HuH-7.5 (cell line): ENCODE measurements at places on chromosomes 16 and 17.

DNA sequence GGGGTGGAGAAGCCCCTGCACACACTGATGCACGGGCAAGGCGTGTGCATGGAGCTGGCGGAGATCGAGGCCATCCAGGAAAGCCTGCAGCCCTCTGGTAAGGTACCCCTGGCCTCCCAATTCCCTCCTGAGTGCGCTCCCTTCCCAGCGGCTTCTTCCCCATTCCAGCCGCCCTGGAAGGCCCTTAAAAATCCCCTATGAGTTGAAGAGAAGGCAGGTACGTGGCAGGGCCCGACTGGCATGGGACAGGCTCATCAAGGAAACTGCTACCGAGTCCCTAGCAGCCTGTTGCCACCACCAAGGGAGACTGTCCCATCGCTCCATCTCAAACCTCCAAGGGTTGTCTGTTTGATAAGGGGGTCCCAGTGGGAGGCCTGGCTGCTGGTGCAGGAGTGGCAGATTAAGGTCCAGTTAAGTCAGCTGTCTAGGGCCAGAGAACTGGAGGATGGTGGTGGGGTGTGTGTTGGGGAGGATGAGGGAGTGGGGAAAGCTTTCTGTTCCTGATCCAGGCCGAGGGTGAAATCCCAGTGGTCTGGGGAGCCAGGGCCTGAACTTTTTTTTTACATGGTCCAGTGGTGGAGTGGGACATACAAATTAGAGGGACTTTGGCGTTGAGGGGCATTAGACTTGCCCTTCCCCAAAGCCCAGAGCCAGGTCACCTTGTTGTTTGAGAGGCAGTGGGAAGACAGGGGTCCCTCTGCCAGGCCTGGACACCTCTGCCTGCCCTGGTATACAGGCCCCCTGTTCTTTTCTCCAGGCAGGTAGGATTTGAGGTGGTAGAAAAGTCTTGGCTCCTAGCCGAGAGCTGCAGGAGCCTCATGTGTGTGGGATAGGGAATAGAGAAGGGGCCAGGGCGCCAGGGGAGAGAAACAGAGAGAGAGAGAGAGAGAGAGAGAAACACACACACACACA, 994 bp downstream of the IGFBP4 start:
- no peak for DNase-seq

DNA sequence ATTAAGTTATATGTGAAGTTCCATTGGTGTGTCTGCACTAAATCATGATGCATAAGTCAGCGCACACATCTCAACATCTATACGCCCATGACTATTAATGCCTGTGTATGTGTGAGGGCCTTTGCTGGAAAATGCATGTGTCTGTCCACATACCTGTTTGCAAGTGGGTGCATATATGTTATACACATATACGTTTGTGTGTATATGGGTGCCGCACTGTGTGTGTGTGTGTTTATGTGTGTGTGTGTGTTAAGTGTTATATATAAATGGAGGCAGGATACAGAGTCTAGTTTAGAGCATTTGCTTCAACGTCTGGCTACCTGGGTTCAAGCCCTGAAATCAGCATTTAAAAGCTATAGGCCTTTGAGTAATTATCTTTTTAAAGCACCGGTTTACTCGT, 19.5 kb downstream of the GP2 start:
- no peak for DNase-seq

- DNase-seq, result no peak
These were observed 1.4 kb upstream of the SPG7 start for GRCh38 chr16:89506791-89507191.

DNA sequence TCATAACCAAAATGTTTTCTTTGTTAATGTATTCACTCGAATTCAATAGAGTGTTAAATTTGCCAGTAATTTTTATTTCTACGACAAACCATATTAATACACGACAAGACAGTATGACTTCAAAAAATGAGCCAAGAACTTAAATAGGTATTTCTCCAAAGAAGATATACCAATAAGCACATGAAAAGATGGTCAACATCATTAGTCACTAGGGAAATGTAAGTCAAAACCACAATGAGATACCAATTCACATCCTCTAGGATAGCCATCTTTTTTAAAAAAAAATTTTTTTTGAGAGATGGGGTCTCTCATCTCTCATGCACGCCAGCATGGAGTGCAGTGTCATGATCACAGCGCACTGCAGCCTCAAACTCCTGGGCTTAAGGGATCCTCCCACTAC, 5.0 kb upstream of the MEIOC start:
- DNase-seq, result no peak

DNA sequence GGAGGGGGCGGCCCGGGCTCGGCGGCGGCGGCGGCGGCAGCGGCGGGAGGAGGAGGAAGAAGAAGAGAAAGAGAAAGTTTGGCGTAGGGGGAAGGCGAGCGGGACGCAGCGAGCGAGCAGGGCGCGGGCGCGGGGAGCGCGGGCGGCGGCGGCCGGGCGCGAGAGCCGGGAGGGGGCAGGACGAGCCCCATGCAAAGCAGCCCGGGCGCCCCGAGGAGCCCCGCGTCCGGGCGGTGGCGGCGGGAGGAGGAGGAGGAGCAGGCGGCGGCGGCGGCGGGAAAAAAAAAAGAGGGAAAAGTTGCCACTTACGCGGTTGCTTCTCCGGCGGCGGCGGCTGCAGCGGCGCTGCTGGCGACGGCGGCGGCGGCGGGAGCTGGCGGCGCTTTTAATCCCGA, 10.3 kb upstream of the ZFHX3 start:
- no peak for DNase-seq
